Glutamatergic neuron (in vitro differentiated cells): ENCODE measurements at places on chromosomes 5 and 9. TPM values are rescaled to one million over a fixed set of nuclear protein-coding genes. Genes with fewer than 3 reads are reported as not detected.
A peak's percentile ranks its signal among the peaks of the same experiment; 100 is the strongest.

GRCh38 chr9:35029241-35029640 lies 39.7 kb downstream of the DNAJB5 start:
- H3K4me1 ChIP-seq, result no peaks in the 10 kb centered on the region
- peaks cover 17% of the 10 kb centered on the region for H3K36me3 ChIP-seq
- H3K27ac ChIP-seq, result no peak overlapping the region
- no peak for DNase-seq
- peaks cover 5% of the 10 kb centered on the region for H3K27me3 ChIP-seq
- H3K4me3 ChIP-seq, result no peak overlapping the region

DNA sequence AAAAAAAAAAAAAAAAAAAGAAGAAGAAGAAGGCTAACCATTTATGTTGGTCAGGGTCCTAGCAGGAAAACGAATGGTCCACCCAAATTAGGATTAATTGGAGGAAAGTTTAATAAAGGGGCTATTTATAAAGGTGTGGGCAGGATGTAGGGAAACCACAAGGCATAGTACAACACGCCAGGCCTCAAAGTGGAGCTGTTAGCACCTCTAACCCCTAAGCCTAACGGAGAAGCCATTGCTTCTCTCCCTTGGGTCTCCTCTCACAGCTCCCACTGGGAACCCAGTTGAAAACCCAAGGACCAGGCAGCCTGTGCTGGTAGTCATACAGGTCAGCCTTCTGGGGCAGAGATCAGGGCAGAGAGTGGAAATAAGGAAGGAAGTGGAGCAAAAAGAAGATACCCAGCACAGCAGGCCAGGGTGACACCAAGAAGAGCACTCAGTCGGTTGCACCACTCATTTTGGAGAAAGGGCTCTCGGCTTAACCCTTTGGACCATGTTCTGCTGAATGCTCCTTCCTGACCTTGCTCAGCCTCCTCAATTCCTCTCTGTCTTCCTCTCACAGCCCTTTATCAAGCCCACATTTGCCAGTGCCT lies 8.8 kb upstream of the GLIPR2 start:
- peaks cover 3% of the 10 kb centered on the region for H3K36me3 ChIP-seq
- no peak overlapping the region for H3K4me3 ChIP-seq
- DNase-seq, result no peak
- H3K4me1 ChIP-seq, result no peaks in the 10 kb centered on the region
- peaks cover 6% of the 10 kb centered on the region for H3K27me3 ChIP-seq

DNA sequence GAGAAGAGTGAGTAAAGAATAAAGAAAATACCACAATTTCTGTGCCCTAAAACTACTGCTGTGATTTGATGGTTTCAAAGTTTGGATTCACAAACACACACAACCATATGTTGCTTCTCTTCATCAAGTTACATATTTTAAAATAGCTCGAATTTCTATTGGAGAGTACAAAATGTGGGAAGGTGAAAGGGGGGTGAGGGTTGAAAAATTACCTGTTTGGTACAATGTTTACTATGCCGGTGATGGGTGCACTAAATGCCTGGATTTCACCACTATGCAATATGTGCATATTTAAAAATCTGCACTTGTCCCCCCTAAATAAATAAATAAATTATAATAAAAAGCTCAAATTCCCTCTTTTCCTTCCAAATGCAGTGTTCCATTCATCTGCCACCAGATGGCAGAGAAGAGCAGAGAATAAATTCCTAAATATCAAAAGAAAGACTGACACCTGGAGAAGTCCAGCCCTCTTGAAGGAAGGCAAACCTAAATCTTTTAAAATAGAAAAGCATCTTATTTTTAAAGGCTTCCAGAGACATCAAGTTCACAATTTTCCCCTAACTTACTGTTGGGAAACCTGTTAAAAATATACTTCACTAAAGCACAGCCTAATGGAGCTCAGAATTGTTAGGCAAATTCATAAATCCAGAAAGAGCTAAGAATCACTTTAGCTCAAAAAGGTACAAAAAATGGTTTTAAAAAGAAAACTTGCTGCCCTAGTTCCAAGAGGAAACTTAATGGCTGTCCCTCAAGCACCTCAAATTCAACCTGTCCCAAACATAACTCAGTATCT lies 24.8 kb upstream of the HNRNPA0 start:
- H3K27me3 ChIP-seq, result no peaks in the 10 kb centered on the region
- H3K4me1 ChIP-seq, result no peaks in the 10 kb centered on the region
- H3K4me3 ChIP-seq, result no peak overlapping the region
- no peak overlapping the region for H3K27ac ChIP-seq
- DNase-seq, result no peak

- no peak overlapping the region for H3K27ac ChIP-seq
- no peak for DNase-seq
- no peak overlapping the region for H3K4me3 ChIP-seq
- no peaks in the 10 kb centered on the region for H3K27me3 ChIP-seq
- H3K36me3 ChIP-seq, result no peaks in the 10 kb centered on the region
These were observed 6.0 kb downstream of the UGCG start for GRCh38 chr9:111902391-111903139.

- H3K27ac ChIP-seq, result no peak overlapping the region
- H3K4me3 ChIP-seq, result no peak overlapping the region
- H3K4me1 ChIP-seq, result no peaks in the 10 kb centered on the region
These were observed 92.8 kb downstream of the IQGAP2 start for GRCh38 chr5:76495870-76496269.

- no peaks in the 10 kb centered on the region for H3K27me3 ChIP-seq
- H3K4me1 ChIP-seq, result peaks cover 3% of the 10 kb centered on the region
- H3K4me3 ChIP-seq, result no peak overlapping the region
- H3K36me3 ChIP-seq, result peaks cover 18% of the 10 kb centered on the region
These were observed 8.0 kb upstream of the TMEM171 start for GRCh38 chr5:73112359-73112758.

DNA sequence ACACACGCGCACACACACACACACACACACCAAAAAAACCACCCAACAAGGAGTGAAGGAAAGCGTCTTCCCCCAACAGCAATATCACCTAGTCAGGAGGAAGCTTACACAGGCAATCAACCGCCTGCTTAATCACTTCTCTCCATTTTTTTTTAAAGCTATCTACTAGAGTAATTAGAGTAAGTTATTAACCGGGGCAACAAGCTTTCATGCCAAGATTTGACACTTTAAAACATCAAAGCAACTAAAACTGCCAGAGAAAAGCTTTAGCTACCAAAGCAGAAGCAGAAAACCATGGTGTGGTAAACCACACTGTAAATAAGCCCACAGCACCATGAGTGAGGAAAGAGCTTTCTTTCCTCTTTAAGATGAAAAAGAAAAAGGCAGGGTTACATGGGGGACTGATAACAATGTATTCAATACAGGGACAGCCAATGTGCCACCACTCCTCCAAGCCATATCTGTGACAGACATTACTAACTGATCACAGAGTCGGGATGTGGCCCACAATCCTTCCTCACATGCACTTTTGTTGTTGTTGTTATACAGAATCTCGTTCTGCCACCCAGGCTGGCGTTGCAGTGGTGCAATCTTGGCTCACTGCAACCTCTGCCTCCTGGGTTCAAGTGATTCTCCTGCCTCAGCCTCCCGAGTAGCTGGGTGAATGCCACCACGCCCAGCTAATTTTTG lies 282.1 kb downstream of the CRB2 start:
- H3K4me3 ChIP-seq, result no peak overlapping the region
- peaks cover 13% of the 10 kb centered on the region for H3K4me1 ChIP-seq
- H3K36me3 ChIP-seq, result no peaks in the 10 kb centered on the region

GRCh38 chr5:155943516-155944407 lies 383.2 kb upstream of the SGCD start:
- H3K4me1 ChIP-seq, result peaks cover 2% of the 10 kb centered on the region
- H3K27me3 ChIP-seq, result peaks cover 2% of the 10 kb centered on the region
- no peak overlapping the region for H3K27ac ChIP-seq
- DNase-seq, result peak; percentile 66
- no peaks in the 10 kb centered on the region for H3K36me3 ChIP-seq

DNA sequence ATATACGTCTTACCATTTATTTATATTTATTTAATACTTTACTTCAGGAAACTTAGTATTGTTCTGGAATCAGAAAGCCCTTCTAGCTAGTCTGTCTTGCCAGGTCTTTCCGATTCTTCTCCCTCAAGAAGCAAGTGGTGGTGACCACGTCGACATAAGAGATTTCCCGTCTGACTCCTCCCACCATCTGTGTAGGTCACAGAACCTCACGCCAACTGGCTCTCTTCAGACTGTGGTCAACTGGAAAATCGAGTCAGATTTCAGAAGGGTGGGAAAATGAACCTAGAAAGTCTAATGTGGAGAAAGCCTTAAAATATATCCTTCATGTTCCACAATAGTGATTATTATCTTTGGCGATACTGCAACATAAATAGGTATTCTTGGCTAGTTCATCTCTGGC lies 17.3 kb downstream of the THBS4 start:
- no peaks in the 10 kb centered on the region for H3K36me3 ChIP-seq
- no peaks in the 10 kb centered on the region for H3K27me3 ChIP-seq
- no peak overlapping the region for H3K4me3 ChIP-seq
- no peak overlapping the region for H3K27ac ChIP-seq

GRCh38 chr5:41519801-41520200 lies 9.4 kb upstream of the PLCXD3 start:
- DNase-seq, result no peak
- no peaks in the 10 kb centered on the region for H3K27me3 ChIP-seq
- H3K4me1 ChIP-seq, result no peaks in the 10 kb centered on the region
- no peaks in the 10 kb centered on the region for H3K36me3 ChIP-seq

GRCh38 chr5:179345183-179345432 lies 153 bp downstream of the ADAMTS2 start:
- H3K27ac ChIP-seq, result no peak overlapping the region
- H3K36me3 ChIP-seq, result peaks cover 6% of the 10 kb centered on the region
- peaks cover 18% of the 10 kb centered on the region for H3K4me1 ChIP-seq
- H3K4me3 ChIP-seq, result no peak overlapping the region
- DNase-seq, result no peak
- H3K27me3 ChIP-seq, result peaks cover 25% of the 10 kb centered on the region

- no peaks in the 10 kb centered on the region for H3K27me3 ChIP-seq
- H3K27ac ChIP-seq, result peak overlapping the region; percentile 74
- H3K4me3 ChIP-seq, result peak overlapping the region; percentile 57
- H3K4me1 ChIP-seq, result peaks cover 20% of the 10 kb centered on the region
- H3K36me3 ChIP-seq, result peaks cover 5% of the 10 kb centered on the region
These were observed 8.8 kb downstream of the BBLN start for GRCh38 chr9:128168731-128169308.

DNA sequence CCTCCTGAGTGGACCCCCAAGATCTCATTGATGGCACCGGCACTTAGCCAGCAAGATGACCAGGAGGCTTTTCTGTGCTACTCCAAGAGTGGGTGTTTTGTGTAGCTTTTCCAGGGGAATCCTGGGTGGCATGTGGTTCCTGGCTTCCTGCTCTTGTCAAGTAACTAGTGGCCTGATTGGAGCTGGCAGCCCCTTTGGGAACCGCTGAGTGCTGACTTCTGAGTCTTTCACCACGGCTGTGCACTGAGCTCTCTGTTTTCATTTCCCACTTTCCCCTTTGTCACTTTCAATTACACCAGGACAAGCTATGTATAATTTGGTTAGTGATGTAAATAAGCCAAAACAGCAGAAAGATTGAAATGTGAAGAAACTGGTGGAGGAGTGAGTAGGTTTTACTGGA lies 255.4 kb downstream of the GOLPH3 start:
- peaks cover 12% of the 10 kb centered on the region for H3K4me1 ChIP-seq
- no peaks in the 10 kb centered on the region for H3K27me3 ChIP-seq
- no peak overlapping the region for H3K4me3 ChIP-seq
- H3K27ac ChIP-seq, result no peak overlapping the region
- no peaks in the 10 kb centered on the region for H3K36me3 ChIP-seq
- DNase-seq, result peak; percentile 66

GRCh38 chr9:111730937-111731567 lies 63.7 kb downstream of the SHOC1 start:
- H3K27ac ChIP-seq, result no peak overlapping the region
- H3K4me3 ChIP-seq, result no peak overlapping the region
- peaks cover 4% of the 10 kb centered on the region for H3K36me3 ChIP-seq
- no peak for DNase-seq

DNA sequence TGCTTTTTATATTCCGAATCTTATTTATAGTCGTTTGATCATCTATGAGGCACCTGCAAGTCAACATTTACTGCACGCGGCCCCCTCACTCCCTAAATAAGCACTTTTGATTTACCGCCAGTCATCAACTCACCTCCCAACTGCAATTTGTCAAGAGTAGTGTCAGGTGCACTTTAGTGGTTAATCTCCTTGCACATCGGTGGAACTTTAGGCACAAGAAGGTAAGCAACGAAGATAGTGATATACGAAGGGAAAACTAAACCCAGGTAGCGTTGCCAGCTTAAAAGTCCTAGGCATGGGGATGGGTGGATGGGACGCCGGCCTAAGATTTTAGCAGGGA lies 513 bp upstream of the RNF180 start:
- DNase-seq, result no peak
- no peaks in the 10 kb centered on the region for H3K36me3 ChIP-seq
- H3K27me3 ChIP-seq, result peaks cover 6% of the 10 kb centered on the region
- peaks cover 2% of the 10 kb centered on the region for H3K4me1 ChIP-seq
- H3K27ac ChIP-seq, result peak overlapping the region; percentile 14
- H3K4me3 ChIP-seq, result peak overlapping the region; percentile 88

PDZD2 gene
- total RNA-seq, result 23.3 TPM

CKMT2 gene
- 0.81 TPM for total RNA-seq
